HCT116 (cell line): ENCODE measurements at places on chromosomes 5 and 9. TPM values are rescaled to one million over a fixed set of nuclear protein-coding genes. Genes with fewer than 3 reads are reported as not detected.

GRCh38 chr5:57684299-57684702 lies 201.7 kb upstream of the ACTBL2 start:
- no peak for DNase-seq
- H3K36me3 ChIP-seq, result no peaks in the 10 kb centered on the region
- H3K4me3 ChIP-seq, result no peak overlapping the region
- no peak overlapping the region for H3K27ac ChIP-seq

GRCh38 chr9:135887021-135887507 lies 20.3 kb downstream of the CAMSAP1 start:
- peaks cover 19% of the 10 kb centered on the region for H3K4me1 ChIP-seq
- no peak for DNase-seq
- H3K4me3 ChIP-seq, result no peak overlapping the region
- no peaks in the 10 kb centered on the region for H3K36me3 ChIP-seq
- no peak overlapping the region for H3K27ac ChIP-seq

GRCh38 chr5:403995-404394 lies 39.0 kb upstream of the EXOC3 start:
- no peaks in the 10 kb centered on the region for H3K36me3 ChIP-seq
- H3K27ac ChIP-seq, result no peak overlapping the region

- H3K27me3 ChIP-seq, result no peaks in the 10 kb centered on the region
- H3K36me3 ChIP-seq, result no peaks in the 10 kb centered on the region
- H3K4me3 ChIP-seq, result no peak overlapping the region
- H3K4me1 ChIP-seq, result no peaks in the 10 kb centered on the region
Observed at GRCh38 chr5:107235167-107235566, 435.6 kb downstream of the EFNA5 start.

- H3K27me3 ChIP-seq, result peaks cover 27% of the 10 kb centered on the region; the same call in 1 of the 2 replicates
- no peaks in the 10 kb centered on the region for H3K36me3 ChIP-seq
- H3K27ac ChIP-seq, result no peak overlapping the region
- no peaks in the 10 kb centered on the region for H3K4me1 ChIP-seq
- no peak overlapping the region for H3K4me3 ChIP-seq
Observed at GRCh38 chr5:66629446-66629845, 33.3 kb downstream of the MAST4 start.

Gene CYLC2
- total RNA-seq, result not detected

Gene RCL1
- 29.9 TPM for total RNA-seq

GRCh38 chr5:62938927-62939326 lies 360.3 kb downstream of the LRRC70 start:
- H3K27ac ChIP-seq, result no peak overlapping the region
- H3K27me3 ChIP-seq, result no peaks in the 10 kb centered on the region
- no peaks in the 10 kb centered on the region for H3K36me3 ChIP-seq
- H3K4me3 ChIP-seq, result no peak overlapping the region
- H3K4me1 ChIP-seq, result no peaks in the 10 kb centered on the region

GRCh38 chr5:35233121-35233520 lies 2.8 kb upstream of the PRLR start:
- no peak overlapping the region for H3K27ac ChIP-seq
- no peaks in the 10 kb centered on the region for H3K4me1 ChIP-seq
- no peak for DNase-seq
- H3K36me3 ChIP-seq, result no peaks in the 10 kb centered on the region
- H3K27me3 ChIP-seq, result peaks cover 9% of the 10 kb centered on the region; the same call in 1 of the 2 replicates

Gene NPDC1
- total RNA-seq, result 98.8 TPM

Gene EDIL3
- total RNA-seq, result 0.32 TPM

- peaks cover 14% of the 10 kb centered on the region; the same call in 1 of the 2 replicates for H3K4me1 ChIP-seq
- peaks cover 24% of the 10 kb centered on the region; the same call in 1 of the 2 replicates for H3K27me3 ChIP-seq
- no peak for DNase-seq
Observed at GRCh38 chr9:134669399-134669955, 27.9 kb downstream of the COL5A1 start.

DNA sequence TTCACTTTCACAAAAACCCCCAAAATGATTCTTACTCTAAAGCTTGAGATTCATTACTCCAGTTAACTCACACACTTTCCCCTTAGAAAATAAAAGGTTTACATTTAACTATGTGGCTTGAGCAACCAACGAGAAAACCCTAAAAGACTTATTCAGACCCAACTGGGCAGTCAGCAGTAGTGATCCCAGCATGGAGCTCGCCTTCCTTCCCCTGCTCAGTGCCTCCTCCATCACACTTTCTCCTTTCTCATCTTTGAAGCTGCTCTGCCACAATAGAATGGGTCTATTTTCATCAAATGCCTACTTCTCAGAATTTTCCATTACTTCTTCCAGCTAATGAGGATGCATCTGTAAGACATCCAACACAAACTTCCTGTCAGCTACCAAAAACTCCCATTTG lies 29.1 kb downstream of the RORB start:
- H3K4me3 ChIP-seq, result no peak overlapping the region
- H3K27me3 ChIP-seq, result peaks cover 9% of the 10 kb centered on the region
- no peaks in the 10 kb centered on the region for H3K36me3 ChIP-seq
- DNase-seq, result no peak
- H3K27ac ChIP-seq, result no peak overlapping the region
- no peaks in the 10 kb centered on the region for H3K4me1 ChIP-seq

DNA sequence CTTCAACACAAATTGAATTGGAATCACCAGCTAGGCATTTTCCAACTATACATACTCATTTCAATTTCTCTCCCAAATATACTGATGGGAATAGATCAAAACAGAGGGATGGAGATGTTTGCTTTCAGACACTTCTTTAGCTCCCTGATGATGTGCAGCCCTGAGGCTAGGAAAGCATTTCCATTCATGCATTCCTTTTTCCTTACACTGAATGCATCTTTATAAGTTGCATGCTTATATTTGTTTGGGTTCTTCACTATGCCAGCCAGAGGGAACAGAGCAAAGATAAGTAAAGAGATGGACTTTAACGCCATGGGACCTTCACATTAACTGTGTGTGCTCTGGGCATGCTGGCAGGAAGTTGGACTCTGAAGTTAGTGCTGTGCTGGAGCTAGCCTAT lies 696.5 kb upstream of the CDH9 start:
- no peak for DNase-seq
- H3K36me3 ChIP-seq, result no peaks in the 10 kb centered on the region
- no peak overlapping the region for H3K4me3 ChIP-seq
- no peaks in the 10 kb centered on the region for H3K4me1 ChIP-seq
- no peaks in the 10 kb centered on the region for H3K27me3 ChIP-seq

DNA sequence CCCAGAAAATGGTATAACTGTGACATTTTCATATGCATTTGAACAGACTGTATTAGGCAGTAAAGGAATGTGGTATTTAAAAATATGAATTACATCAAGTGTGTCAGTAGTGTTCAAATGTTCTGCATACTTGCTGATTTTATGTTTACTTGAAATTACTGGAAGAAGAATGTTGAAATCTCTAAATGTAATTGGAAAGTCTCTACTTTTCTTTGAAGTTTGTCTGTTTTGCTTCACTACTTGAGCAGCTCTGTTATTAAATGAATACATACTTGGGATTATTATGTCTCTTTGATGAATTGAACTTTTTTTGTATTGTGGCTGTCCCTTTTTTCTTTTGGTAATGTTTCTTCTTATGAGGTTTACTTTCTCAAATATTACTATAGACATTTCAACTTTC lies 205.6 kb downstream of the TAF11L14 start:
- H3K4me3 ChIP-seq, result no peak overlapping the region
- DNase-seq, result no peak
- H3K4me1 ChIP-seq, result no peaks in the 10 kb centered on the region
- no peaks in the 10 kb centered on the region for H3K36me3 ChIP-seq

Gene OR1Q1
- not detected for total RNA-seq

- H3K27me3 ChIP-seq, result no peaks in the 10 kb centered on the region
- H3K27ac ChIP-seq, result no peak overlapping the region
- H3K4me3 ChIP-seq, result no peak overlapping the region
- H3K4me1 ChIP-seq, result no peaks in the 10 kb centered on the region
- DNase-seq, result no peak
Observed at GRCh38 chr5:141778206-141778605, 96.2 kb upstream of the ARAP3 start.

- no peak overlapping the region for H3K4me3 ChIP-seq
- no peaks in the 10 kb centered on the region for H3K27me3 ChIP-seq
- no peak for DNase-seq
- no peaks in the 10 kb centered on the region for H3K4me1 ChIP-seq
- no peak overlapping the region for H3K27ac ChIP-seq
Observed at GRCh38 chr5:3006526-3006925, 255.0 kb upstream of the IRX2 start.

DNA sequence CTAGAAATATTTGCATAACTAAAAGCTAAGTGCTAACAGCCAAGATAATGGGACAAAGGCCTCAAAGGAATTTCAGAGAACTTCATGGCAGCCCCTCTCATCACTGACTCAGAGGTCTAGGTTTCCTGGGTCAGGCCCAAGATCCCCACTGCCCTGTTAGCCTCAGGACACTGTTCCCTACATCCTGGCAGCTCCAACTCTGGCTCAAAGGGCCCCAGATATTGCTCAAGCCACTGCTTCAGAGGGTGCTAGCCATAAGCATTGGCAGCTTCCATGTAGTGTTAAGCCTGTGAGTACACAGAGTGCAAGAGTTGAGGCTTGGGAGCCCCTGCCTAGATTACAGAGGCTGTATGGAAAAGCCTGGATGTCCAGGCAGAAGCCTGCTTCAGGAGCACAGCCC lies 998.1 kb downstream of the TLE1 start:
- no peak for DNase-seq
- H3K27me3 ChIP-seq, result no peaks in the 10 kb centered on the region
- H3K27ac ChIP-seq, result no peak overlapping the region
- no peaks in the 10 kb centered on the region for H3K36me3 ChIP-seq

Gene THOC3
- total RNA-seq, result 111 TPM

DNA sequence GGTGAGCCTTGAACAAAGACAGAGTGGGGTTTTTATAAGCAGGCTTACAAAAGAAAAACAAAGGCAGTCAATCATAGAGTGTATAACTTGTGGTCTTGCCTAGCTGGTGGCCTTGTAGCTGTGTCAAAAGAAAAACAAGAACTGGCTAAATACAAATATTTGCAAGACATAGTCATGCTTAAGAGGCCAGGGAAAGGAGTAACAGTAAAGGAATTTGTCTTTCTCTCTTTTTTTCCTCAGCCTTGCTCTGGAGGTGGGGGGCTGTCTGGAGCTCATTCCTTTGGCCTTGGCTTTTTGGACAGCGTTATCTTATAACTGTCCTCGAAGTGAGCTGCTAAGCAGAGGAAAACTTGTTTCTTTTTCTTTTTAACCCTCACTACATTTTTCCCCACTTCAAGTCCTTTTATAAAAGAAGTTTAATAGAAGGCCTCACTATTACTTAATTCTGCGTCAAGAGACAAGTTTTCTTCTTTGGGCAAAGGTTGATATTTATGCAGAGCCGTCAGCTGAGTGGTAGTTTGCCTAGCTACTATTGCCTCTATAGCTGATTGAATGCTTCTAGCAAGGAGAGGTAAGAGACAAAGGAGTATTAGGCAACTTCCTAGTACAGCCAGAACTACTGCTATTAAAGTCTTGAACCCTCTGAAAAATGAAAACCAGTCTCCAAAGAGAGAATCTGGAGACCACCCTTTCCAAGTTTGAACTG lies 14.3 kb downstream of the CEL start:
- no peak overlapping the region for H3K27ac ChIP-seq
- no peak overlapping the region for H3K4me3 ChIP-seq
- H3K27me3 ChIP-seq, result 0 out of 2 replicates have a peak, but pooled peaks cover 3% of the 10 kb centered on the region
- H3K36me3 ChIP-seq, result no peaks in the 10 kb centered on the region

DNA sequence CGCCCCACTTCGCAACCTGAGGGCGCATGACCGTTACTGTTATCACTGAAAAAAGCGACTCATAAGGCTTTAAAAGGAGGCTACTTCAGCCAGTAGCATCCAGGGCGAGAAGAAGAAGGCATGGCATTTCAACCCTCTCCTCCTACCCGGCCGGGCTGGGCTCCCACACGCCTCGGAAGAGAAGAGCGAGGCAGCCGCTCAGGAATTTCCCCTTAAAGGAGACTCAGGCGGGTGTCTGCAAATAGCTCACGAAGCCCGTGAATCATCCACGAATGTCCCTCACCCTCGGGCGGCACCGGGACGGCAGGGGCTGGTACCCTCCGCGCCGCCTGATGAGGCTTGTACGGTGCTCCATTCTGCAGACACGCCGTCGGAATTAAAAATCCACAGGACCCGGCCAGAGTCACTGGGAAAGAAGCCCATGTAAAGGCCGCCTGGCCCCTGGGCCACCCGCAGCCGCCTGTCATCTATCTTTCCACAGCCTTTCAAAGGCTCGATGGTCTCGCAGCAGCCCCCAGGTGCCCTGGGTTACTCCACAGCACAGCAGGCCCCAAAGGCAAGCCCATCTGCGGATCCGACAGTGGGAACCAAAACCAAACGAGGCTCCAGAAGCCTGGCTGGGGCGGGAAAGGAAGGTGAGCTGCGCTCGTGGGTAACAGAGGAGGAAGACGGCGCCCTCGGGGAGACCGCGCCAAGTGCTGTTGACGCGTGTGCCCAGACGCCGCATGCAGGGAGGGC lies 11.8 kb downstream of the SLC12A7 start:
- H3K36me3 ChIP-seq, result no peaks in the 10 kb centered on the region
- DNase-seq, result no peak
- no peaks in the 10 kb centered on the region for H3K4me1 ChIP-seq
- no peaks in the 10 kb centered on the region for H3K27me3 ChIP-seq
- no peak overlapping the region for H3K27ac ChIP-seq
- H3K4me3 ChIP-seq, result no peak overlapping the region

- DNase-seq, result peak; percentile 27
- no peaks in the 10 kb centered on the region for H3K27me3 ChIP-seq
- peaks cover 49% of the 10 kb centered on the region for H3K4me1 ChIP-seq
- no peaks in the 10 kb centered on the region for H3K36me3 ChIP-seq
Observed at GRCh38 chr5:53031695-53032096, 42.5 kb downstream of the ITGA2 start.

DNA sequence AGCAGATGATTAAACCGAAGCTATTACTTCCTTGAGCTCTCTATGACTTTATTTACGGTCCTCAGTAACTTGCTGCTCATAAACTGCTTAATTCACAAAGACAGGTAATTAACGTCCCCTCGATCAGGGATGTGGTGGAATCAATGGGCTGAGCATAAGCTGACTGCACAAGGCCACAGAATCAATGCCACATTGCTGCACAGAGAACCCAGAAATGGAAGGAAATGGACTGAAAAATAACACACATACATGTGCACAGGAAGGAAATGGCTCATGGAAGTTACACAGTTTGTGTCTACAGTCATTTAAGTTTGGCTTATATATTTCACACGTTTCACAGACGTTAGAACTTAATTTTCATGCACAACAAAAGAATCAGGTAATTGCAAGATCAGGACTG lies 118.3 kb upstream of the KLF9 start:
- no peaks in the 10 kb centered on the region for H3K27me3 ChIP-seq
- no peak overlapping the region for H3K27ac ChIP-seq
- H3K4me1 ChIP-seq, result no peaks in the 10 kb centered on the region
- H3K36me3 ChIP-seq, result no peaks in the 10 kb centered on the region
